ENCODE measurements at places on chromosomes 11 and 22. TPM values are rescaled to one million over a fixed set of nuclear protein-coding genes. Genes with fewer than 3 reads are reported as not detected.

- no peak overlapping the region for H3K4me3 ChIP-seq
- H3K27me3 ChIP-seq: peaks cover 2% of the 10 kb centered on the region
- no peak overlapping the region for H3K27ac ChIP-seq
- H3K4me1 ChIP-seq: peaks cover 4% of the 10 kb centered on the region
- H3K36me3 ChIP-seq: no peaks in the 10 kb centered on the region
Observed at GRCh38 chr22:19041704-19042074, 80.5 kb downstream of the DGCR2 start.

- peaks cover 19% of the 10 kb centered on the region for H3K36me3 ChIP-seq
- peaks cover 1% of the 10 kb centered on the region for H3K27me3 ChIP-seq
- no peak overlapping the region for H3K27ac ChIP-seq
- DNase-seq: no peak
Observed at GRCh38 chr22:48180631-48181030, 1418.2 kb downstream of the TBC1D22A start.

DNA sequence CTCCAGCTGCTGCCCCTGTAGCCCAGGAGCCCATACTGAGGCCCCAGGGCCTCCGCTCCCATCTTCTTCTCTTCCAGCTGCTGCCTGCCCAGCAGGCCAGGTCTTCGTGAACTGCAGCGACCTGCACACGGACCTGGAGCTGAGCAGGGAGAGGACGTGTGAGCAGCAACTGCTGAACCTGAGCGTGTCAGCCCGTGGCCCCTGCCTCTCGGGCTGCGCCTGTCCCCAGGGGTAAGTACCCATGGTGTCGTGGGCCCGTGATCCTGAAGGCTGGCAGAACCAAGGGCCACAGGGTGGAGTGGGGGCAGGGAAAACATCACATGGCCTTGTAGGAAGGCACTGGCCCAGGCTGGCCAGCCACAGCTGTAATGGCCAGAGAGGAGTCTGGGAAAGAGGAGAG lies 31.2 kb downstream of the OTOG start:
- no peaks in the 10 kb centered on the region for H3K36me3 ChIP-seq
- DNase-seq: no peak
- H3K4me1 ChIP-seq: no peaks in the 10 kb centered on the region
- H3K4me3 ChIP-seq: no peak overlapping the region

The PKDREJ gene
- total RNA-seq: not detected

The MYRF gene
- 0.29 TPM for total RNA-seq

The OR51E2 gene
- not detected for total RNA-seq

DNA sequence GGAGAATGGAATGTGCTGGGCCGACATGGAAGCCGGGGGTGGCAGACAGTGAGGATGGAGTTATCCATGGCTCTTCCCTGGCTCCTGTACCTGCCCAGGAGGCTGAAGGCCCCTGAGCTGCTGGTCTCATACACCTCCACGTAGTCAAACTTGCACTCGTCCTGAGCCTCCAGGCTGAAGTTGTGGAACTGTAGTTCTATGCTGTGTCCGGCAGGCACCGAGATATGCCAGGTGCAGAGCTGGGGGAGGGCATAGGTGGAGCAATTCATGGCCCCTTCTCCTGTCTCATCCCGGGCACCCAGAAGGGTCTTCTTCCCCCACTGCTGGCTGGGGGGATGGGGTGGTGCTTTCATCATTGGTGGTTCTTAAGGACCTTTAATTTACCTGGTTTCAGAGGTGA lies 2.8 kb downstream of the MFRP start:
- H3K4me3 ChIP-seq: no peak overlapping the region
- no peak overlapping the region for H3K27ac ChIP-seq
- H3K27me3 ChIP-seq: peaks cover 19% of the 10 kb centered on the region

The INPPL1 gene
- total RNA-seq: 62.8 TPM

- DNase-seq: no peak
- no peak overlapping the region for H3K4me3 ChIP-seq
- H3K4me1 ChIP-seq: peaks cover 3% of the 10 kb centered on the region
- H3K36me3 ChIP-seq: peaks cover 6% of the 10 kb centered on the region
Observed at GRCh38 chr11:125235071-125235471, 70.5 kb downstream of the PKNOX2 start.

- no peak for DNase-seq
- no peak overlapping the region for H3K4me3 ChIP-seq
- peaks cover 8% of the 10 kb centered on the region for H3K27me3 ChIP-seq
- H3K27ac ChIP-seq: no peak overlapping the region
- no peaks in the 10 kb centered on the region for H3K36me3 ChIP-seq
Observed at GRCh38 chr22:38943201-38943600, 14.2 kb upstream of the APOBEC3A start.

- H3K27ac ChIP-seq: no peak overlapping the region
- no peak overlapping the region for H3K4me3 ChIP-seq
- no peak for DNase-seq
Observed at GRCh38 chr11:79864882-79865281, 424.1 kb upstream of the TENM4 start.

DNA sequence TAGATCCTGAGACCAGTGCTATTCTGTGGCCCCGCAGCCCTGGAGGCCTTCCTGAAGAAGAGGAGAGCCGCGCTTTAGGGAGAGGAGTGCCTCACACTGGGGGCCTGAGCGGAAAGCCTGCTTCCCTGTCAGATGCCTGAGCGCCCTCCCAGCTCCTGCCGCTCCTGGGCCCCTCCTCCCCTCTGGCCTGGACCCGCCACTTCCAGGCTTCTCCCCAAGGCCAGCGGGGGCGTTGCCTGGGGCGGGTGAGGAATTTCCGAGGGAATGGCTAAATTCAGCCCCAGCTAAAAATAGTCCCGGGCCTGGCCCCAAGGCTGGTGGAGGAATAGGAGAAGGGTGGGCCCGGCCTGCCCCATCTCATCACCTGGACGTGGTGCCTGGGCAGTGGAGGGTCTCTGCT lies 15.4 kb downstream of the ARHGEF17 start:
- H3K4me3 ChIP-seq: peak overlapping the region; percentile 21
- H3K27ac ChIP-seq: peak overlapping the region; percentile 85
- peaks cover 9% of the 10 kb centered on the region for H3K27me3 ChIP-seq
- H3K4me1 ChIP-seq: peaks cover 50% of the 10 kb centered on the region
- peak; percentile 50 for DNase-seq

DNA sequence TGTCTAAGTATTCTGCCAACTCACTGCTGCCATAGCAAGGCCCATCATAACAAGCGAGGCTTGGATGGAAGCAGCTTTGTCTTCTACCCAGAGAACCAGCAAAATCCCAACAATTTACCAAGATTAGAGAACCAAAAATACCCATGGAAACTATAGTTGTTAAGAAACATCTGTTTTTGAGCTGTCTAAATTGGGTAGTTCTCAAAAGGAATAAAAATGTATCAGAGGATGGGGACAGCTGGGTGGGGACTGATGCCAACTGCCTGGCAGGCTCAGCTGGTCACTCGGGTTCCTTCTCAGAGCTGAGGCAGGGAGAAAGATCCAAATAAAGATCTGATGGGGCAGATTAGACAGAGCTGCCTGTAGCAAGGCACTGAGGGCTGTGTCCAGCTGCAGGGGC lies 85.9 kb upstream of the GRK3 start:
- no peak for DNase-seq
- H3K27ac ChIP-seq: no peak overlapping the region
- H3K36me3 ChIP-seq: peaks cover 23% of the 10 kb centered on the region
- no peak overlapping the region for H3K4me3 ChIP-seq

DNA sequence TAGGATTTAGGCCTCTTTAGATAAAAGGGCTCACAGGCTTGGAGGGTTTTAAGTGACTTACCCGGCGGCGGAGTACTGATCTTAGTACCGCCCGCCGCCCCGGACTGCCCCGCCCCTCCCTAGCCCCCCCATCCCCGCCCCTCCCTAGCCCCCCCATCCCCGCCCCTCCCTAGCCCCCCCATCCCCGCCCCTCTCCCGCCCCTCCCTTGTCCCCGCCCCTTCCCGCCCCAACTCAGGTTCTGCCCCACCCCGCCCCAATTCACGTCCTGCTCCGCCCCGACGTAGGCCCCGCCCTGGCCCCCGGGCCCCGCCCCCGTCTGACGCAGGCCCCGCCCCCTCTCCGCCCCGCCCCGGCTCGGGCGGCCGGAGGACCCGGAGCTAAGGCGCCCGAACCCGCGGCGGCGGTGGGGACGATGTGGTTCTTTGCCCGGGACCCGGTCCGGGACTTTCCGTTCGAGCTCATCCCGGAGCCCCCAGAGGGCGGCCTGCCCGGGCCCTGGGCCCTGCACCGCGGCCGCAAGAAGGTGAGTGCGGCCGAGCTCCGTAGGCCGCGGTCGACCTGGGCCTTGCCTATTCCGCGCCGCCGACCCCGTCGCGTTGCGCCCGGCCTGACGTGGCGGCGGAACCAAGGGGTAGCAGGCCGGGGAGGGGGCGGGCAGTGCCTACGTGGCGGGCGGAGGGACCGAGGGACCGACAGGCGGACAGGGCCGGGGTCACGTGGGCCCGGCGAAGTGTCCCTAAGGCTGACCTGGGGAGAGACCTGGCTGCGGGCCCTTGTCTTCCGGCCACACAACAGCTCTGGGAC lies at the start of gene SCYL1:
Gene SCYL1 (plus strand): TSS at position 343 of the 805 bp plus-strand sequence. CDS start 71 bp downstream, at position 414.
- peaks cover 2% of the 10 kb centered on the region for H3K27me3 ChIP-seq
- no peaks in the 10 kb centered on the region for H3K36me3 ChIP-seq
- H3K4me1 ChIP-seq: peaks cover 9% of the 10 kb centered on the region
- peak within 1 kb of the TSS; percentile 84 for H3K27ac ChIP-seq
- DNase-seq: peak; percentile 83

The MYO7A gene
- 11.6 TPM for total RNA-seq

DNA sequence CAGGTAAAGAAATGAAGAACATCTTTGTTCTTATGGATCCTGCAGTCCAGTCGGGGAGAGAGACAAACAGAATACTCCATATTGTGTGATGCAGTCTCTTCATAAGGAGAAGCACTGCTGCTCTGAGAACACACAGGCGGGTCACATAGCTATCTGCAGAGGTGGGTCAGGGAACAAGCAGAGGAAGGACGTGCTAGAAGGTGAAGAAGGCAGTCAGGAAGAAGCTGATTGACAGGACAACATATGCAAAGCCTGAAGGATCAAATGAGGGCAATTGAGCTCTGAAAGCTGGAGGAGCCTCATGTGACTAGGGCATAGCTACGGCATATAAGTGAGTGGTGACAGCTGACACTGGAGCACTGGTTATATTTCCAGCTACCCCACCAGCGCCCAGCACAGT lies 122.5 kb downstream of the OPCML start:
- H3K4me1 ChIP-seq: peaks cover 29% of the 10 kb centered on the region
- no peak overlapping the region for H3K27ac ChIP-seq
- no peaks in the 10 kb centered on the region for H3K36me3 ChIP-seq
- peak overlapping the region; percentile 48 for H3K4me3 ChIP-seq
- H3K27me3 ChIP-seq: peaks cover 2% of the 10 kb centered on the region
- DNase-seq: no peak

DNA sequence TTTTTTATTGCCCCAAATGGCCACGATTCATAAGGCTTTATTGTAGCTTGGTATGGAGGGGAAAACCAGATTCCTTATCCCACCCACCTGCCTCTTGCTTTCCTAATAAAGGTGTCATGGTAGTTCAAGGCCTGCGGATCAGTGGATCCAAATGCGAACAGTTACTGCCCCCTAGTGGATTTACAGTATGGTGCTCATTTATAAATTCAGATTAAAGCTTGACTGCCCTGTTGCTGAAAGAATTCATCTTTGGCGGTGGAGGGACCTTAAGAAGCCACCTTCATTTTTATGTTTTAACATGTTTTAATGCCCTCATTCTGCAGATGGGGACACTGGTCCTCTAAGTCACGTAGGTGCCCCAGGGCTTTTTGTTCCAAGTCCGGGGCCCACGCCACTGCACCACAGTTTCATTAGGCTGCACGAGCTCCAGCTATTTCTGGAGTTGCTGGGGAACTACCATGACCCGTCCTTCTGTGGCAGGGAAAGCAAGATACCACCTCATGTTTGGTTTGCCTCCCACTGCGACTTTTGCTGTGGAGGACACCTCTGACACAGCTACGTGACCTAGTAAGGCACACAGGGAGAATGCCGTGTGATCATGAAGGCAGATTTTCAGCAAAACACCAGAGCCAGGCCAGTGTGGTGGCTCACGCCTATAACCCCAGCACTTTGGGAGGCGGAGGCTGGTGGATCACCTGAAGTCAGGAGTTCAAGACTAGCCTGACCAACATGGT lies 15.6 kb upstream of the INCENP start:
- no peak overlapping the region for H3K27ac ChIP-seq
- DNase-seq: no peak
- H3K36me3 ChIP-seq: no peaks in the 10 kb centered on the region

- DNase-seq: no peak
- H3K36me3 ChIP-seq: no peaks in the 10 kb centered on the region
- peaks cover 9% of the 10 kb centered on the region for H3K4me1 ChIP-seq
- peak overlapping the region; percentile 99 for H3K4me3 ChIP-seq
- H3K27me3 ChIP-seq: peaks cover 8% of the 10 kb centered on the region
Observed at GRCh38 chr11:10856689-10857458, 979 bp downstream of the ZBED5 start.

GRCh38 chr22:41285441-41285819 lies 557 bp downstream of the RANGAP1 start:
- H3K27ac ChIP-seq: peak overlapping the region; percentile 96
- H3K4me3 ChIP-seq: peak overlapping the region; percentile 95
- H3K36me3 ChIP-seq: no peaks in the 10 kb centered on the region
- H3K27me3 ChIP-seq: peaks cover 2% of the 10 kb centered on the region
- peaks cover 4% of the 10 kb centered on the region for H3K4me1 ChIP-seq

The OR51I1 gene
- total RNA-seq: not detected

The NFAM1 gene
- total RNA-seq: 0.91 TPM

The AMOTL1 gene
- total RNA-seq: 27.6 TPM
